ENCODE measurements at places on chromosomes 6 and 20.

GRCh38 chr20:35971981-35972380 is 3.6 kb downstream of the CNBD2 start:
- no peak for DNase-seq

- DNase-seq = no peak
These were observed 25.9 kb downstream of the MRS2 start for GRCh38 chr6:24428615-24429014.

- no peak for DNase-seq
These were observed 293.9 kb downstream of the QKI start for GRCh38 chr6:163708466-163708865.

- DNase-seq = no peak
These were observed 18.3 kb downstream of the SERPINB6 start for GRCh38 chr6:2953098-2953497.

DNA sequence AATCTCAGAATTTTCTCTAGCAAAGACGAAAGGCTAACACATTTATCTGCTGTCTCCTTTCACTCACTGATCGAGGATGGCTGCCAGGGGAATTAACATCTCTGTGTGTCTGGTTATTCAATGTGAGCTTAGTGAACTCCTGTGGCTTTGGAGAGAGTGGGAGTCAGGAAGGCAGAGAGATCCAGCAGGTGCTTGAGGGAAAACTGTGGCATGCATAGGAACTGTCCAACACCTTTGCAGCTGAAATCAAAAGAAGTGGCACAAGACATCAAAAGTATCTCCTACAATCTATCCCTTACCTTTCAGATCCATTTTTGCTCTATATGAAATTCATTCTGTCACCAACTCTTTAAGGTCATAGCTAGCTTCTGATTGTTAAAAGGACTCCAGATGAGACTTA is 11.8 kb upstream of the FAM184A start:
- no peak for DNase-seq

DNA sequence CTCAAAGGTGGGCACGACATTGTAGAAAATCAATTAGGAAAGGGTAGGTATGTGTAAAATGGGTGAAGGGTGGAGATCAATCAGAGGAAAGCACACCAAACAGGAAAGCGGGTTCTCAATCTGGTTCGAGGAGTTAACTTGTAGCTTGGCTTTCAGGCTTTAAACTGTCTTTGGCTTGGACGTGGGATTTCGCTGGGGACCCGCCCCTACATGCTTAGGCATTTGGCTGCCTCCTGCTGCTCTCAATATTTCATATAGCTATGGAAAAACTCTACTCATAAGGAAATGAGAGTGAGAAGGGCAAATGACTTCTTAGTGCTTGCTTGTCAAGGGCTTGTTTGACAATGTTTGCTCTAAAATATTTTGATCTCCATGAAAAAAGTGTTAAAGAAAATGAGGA is 38.1 kb upstream of the PDE7B start:
- no peak for DNase-seq

DNA sequence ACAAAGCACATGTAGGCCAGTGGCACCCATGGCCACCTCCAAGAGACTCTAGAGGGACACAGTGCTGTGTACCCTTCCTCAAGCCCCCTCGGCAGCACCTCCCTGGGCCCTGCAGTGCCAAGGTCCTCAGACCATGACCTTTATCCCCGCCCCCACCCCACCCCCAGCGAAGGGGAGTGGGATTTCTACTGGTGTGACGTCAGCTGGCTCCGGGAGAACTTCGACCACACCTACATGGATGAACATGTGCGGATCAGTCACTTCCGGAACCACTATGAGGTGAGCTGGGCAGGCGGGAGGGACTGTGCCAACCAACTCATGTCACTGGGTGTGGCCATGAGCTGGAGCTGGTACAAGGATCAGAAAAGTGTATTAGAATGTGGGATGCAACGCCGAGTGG is 38.0 kb downstream of the TTLL9 start:
- no peak for DNase-seq

- no peak for DNase-seq
These were observed 230.4 kb upstream of the CST7 start for GRCh38 chr20:24718696-24719095.
